Fibroblast of skin of right biceps (primary cell): ENCODE measurements at places on chromosomes 3 and 15.

DNA sequence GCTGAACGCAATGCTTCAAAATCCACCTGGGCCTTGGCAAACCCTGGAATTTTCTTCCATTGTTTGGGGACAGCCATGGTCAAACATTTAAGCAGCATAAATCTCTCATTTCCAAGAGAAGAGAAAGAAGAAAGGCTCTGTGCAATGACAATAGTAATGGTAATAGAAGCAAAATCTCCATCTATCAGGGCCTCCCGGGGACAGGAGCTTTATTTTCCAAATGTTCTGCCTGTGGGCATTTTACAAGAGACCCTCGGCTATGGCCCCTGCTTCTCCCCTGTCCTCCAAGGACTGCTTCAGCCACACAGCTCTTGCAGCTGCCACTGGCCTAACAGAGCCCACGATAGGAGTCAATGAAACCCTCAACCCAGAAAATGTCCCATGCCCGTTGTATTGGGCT, 12.7 kb upstream of the FAM240A start:
- no peak for DNase-seq

DNA sequence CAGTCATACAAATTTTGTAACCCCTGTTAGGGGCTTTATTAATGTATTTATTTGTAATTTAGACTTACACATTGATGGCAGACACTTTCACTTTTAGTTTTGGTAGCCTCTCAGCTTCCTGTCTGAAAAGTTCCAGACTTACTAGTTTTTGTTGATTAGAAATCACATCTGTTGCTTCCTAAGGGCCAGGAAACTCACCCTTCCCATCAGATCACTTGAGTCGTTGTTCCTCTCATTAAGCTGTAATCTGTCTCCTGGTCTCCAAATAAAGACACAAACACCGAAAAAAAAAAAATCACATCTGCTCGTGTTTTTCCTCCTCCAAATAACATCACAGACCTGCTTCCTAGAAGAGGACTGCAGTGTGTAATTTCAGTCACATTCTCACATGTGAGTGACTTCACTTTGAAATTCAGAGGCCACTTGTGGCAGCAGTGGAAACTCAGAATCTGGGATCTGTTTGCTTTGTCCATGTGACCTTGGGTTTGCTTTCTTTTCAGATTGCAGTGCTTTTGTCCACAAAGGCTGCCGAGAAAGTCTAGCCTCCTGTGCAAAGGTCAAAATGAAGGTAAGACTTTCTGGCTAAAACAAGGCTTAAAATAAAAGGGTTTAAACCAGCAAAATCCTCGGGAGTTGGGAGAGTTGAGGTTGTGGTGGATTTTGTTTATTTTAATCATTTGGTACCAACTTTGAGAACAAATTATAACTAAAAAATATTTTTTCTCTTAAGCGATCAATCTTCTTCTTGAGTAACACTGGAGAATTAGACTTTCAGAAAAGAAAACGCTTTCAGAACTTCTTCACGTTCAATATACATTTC, 87.0 kb downstream of the KLHL25 start:
- DNase-seq = no peak

DNA sequence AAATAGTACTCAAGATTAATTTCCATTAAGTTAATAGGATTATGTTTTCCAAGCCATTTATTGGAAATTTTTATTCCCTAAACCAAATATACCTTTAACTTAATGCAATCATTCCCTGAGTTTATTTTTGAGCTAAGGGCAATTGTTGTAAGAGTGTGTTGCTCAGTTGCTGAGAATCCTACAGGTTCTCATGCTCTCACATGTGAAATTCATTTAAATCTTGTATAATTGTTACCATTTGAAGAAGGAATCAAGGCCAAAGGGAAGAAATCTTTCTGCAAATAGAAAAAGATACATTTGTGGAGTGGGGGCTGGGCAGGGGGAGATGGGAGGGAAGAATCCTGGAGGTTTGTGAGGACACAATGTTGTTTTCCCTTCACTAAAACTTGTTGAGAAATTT, 202.7 kb upstream of the STRIT1 start:
- DNase-seq = no peak

DNA sequence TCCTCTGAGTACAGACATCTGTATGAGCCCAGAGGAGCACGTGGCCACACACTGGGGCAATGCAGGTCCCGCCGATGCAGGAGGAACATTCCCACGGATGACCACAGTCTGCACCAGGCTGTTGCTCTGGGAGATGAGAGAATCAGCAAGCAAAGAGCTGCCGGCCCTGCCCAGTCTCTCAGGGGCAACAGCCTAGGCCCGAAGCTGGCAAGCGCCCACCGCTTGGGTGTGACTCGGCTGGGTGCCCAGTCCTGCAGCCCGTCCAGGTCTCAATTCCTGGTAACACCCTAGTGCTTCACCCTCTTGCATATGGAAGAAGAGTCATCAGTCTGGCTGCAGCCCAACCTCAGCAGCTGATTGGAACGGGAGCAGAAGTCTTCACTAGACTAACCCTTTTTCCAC, 153.7 kb upstream of the HES1 start:
- peak; percentile 42 for DNase-seq

DNA sequence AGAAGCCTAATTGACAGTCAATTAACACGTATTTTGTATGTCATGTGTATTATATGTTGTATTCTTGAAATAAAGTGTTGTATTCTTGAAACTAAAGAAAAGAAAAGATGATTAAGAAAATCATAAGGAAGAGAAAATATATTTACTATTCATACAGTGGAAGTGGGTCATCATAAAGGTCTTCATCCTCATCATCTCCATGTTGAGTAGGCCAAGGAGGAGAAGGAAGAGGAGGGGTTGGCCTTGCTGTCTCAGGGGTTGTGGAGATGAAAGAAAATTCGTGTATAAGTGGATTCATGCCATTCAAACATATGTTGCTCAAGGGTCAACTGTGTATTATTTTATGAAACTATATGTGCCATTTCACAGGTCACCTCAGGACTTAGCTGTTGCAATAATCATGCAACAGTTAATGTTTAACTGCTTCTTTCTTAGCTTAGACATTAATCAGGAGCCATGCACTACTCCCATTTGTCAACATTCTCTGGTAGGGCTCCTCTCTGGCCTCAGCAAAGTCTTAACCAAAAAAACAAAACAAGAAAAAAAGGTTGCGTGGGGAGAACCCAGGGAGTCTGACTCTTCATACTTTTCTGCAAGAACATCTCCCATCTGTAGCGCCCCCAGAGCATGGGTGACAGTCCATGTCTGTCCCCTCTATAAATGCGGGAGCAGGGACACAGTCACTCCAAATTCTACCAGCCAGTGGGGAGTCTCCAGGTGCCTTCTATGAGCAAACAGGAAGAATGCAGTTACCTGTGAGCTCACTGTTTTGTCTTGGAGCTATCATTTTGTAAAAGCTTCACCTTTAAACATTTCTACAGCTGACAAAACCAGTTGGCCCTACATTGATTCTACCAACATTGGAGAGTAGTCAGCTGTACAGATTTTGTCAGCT, 19.9 kb upstream of the LRRC2 start:
- DNase-seq = no peak

DNA sequence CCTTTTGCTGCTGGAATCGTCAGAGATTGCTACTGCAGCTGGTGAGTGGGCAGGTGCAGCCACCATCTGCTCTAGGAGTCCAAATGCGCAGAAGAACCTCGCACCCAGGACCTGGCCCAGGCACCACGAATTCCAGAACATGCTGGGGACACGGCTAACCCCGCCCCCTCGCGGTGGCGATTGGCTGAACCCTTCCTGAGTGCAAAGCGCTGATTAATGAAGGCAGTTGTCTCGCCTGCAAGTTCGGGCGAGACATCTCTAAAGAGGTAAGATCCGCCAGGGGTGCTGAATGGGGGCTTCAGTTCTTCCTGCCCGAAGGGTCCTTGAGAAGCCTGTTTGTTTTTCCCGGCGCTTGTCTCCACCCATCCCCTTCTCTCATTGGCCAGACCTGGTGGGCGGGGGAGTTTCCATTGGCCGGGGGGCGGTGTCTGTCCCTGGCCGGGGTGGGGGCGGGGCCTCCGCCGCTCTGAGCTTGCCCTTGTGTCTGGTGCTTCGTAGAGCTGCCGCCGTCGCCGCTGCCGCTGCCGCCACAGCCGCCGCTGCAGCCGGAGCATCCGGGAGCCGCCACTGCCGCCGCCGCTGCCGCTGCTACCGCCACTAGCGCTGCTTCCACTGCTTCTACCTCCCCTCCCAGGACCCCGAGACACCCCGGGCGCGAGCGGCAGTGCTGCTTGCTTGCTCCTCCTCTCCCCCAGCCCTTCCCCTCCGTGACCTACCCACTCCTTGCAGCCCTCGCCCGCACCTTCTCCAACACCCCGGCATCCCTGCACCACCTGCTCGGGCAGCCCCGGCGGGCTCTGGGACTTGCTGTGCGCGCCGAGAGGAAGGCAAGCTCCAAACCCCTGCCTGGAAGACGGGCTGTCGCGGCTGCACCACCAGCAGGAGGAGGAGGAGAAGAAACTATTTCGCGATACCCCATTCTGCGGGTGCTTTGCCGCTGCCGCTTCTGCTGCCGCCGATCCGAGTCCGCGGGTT, at the start of gene CADM2:
Gene CADM2, plus strand, starts transcription at position 495 of the 975 bp plus-strand sequence.
- DNase-seq = peak; percentile 83

DNA sequence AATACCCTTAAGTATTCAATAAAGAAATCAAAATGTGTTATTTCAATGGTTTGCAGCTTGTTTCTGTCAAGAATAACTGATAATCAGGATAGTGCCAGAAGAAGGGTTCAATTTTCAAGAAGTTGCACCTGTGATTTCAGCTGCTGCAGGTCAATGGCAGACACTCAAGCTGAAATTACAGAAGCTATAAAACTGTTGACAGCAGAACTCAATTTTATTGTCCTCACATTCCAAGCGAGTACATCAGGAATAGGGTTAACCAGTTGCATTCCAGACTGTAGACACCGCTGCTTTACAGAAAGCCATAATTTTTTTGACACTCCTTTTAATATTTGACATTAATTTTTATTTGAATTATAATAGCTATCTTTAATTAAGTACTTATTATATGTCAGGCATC, 364.1 kb downstream of the CGGBP1 start:
- no peak for DNase-seq

DNA sequence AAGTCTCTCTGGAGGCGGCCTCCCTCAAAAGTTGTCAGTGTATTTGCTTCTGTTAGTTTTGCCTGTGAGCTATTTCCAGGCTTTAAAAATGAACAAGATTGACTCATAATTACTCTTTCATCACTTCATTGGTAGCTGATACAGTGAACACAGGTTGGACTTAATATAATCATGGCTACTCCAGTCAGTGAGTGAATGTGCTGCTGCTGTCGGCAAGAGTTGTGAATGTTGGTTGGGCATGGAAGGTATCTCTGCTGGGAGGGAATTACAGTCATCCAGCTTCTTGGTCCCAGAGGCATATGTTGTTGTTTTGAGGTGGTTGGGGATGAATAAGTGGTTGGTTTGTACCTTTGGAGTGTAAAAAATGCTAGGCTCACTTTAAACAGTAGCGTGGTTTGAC, 11.5 kb downstream of the TCF12 start:
- peak; percentile 42 for DNase-seq

- DNase-seq = no peak
Measured at GRCh38 chr3:189636048-189636447, 4.9 kb downstream of the TP63 start.

GRCh38 chr3:52789746-52790040, 4.9 kb upstream of the ITIH3 start:
- DNase-seq = no peak

DNA sequence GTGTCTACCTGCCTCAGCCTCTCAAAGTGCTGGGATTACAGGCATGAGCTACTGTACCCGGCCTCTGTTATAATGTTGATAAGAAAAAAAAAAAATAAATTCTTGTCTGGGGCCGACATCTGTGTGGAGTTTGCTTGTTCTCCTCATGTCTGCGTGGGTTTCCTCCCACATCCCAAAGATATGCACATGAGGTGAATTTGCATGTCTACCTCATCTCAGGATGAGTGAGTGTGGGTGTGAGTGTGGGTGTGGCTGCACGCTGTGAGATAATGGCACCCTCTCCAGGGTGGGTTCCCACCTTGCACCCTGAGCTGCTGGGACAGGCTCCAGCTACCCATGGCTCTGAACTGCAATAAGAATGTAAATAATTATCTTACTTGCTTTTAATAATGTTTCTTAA, 25.9 kb upstream of the UACA start:
- no peak for DNase-seq

GRCh38 chr3:146521394-146521793, 23.0 kb downstream of the PLSCR1 start:
- no peak for DNase-seq

DNA sequence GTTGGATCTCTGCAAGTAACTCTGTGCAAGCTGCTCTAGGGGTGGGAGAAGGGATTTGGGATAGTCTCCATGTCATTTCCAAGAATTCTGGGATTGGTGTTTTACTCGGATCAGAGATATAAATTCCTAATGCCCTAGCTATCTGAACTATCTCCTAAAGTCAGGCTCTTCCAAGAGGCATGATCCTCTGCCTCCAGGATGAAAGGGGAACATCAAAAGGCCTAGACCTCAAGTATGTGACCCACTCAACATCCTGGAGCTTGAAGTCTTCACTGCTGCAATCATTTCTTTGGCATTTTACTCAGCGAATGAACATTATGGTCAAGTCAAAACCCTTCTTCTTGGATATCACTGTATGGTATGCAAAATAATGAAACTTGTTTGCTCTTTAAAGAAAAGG, 104.5 kb downstream of the CEMIP start:
- no peak for DNase-seq

DNA sequence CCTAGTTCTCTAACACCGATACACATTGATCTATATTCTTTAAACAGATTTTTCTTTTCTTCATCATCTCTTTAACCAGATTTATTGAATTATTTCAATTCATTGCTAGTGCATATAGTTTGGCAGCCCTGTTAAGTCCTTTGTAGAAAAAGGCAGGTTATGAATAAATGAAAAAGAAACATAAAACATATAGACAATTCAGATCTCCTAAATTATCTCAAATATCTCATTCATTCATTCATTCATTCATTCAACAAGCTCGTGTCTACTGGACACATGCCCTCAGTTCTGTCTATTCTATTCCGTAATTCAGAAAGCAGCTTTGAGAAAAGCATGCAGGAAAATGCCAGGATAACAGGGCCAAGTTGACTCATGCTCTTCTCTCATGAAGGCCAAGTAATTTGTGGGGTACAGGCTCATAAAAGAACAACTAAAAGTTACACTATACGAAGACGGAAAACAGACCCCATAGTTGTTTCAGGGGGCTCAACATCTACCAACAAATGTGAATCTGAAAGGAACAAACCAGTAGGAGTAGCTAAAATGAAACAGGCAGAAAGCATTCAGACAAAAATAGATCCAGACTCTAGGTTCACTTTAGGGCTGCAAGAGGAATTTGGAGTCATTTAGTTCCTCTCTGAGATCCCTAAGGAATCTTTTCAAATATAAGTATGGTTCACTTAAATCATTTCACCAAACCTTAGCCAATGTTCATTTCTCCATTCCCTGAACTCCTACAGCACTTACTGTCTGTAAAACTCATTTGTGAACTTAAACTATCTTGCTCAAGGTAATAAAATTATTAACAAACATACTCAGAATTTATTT, 7.5 kb downstream of the ZNF148 start:
- peak; percentile 36 for DNase-seq

- peak; percentile 34 for DNase-seq
Measured at GRCh38 chr3:46280105-46280797, 38.0 kb downstream of the CCR3 start.

- DNase-seq = peak; percentile 75
Measured at GRCh38 chr3:155302481-155302880, 9.0 kb upstream of the STRIT1 start.

- DNase-seq = peak; percentile 65
Measured at GRCh38 chr15:56038015-56038414, 44.6 kb upstream of the NEDD4 start.
